NCI-H2029 (cell line): ENCODE measurements at places on chromosomes 4 and X.

GRCh38 chr4:1584498-1584897 lies 99.6 kb downstream of the FAM53A start:
- DNase-seq: no peak

DNA sequence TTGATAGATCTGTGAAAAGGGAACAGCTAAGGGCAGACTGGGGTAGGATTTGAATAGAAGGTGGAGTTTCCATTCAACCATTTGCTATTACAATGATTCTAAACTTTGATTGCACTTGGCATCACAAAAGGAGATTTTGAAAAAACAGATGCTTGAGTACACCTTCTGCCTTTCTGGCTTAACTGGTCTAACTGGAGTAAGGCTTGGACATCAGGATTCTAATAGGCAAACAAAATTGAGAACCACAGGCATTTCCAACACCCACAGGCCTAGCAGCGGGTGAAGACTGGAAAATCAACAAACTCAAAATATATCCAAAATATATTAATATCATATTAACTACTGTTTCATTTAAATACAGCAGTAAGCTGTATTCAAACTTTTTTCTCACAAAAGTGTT lies 1.9 kb upstream of the VEGFC start:
- no peak for DNase-seq

DNA sequence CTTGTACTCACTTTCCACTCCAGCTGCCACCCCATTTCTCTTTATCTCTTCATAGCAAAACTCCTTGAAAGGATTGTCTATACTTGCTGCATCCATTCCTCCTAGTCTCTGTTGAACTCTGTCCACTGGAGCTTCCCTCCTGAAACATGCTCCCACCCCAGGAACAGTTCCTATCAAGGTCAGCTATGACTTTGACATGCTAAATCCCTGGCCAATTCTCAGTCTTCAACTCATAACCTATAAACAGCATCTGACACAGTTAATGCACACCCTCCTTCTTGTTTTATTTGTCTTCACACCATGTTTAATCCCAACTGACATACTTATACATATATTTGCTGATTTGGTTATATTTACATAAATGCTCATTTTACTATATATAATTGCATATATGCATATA lies 47.8 kb downstream of the SPARCL1 start:
- no peak for DNase-seq

DNA sequence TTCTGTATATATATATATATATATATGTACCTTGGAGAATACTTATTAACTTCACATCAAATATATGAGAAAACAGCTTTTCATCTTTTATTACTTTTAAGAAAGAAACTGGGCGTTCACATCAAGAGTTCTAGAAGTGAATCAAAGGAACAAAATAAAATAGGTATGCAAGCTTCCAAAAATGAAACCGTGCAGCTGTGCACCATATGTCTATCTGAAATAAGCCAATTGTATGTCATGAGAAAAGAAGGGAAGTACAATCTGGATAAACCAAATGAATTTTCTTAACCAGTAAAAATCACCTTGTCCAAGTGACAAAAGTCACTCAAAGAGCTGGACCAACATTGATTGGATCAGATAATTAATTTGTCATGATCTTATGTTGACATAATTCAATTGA lies 405.4 kb upstream of the TECRL start:
- no peak for DNase-seq

DNA sequence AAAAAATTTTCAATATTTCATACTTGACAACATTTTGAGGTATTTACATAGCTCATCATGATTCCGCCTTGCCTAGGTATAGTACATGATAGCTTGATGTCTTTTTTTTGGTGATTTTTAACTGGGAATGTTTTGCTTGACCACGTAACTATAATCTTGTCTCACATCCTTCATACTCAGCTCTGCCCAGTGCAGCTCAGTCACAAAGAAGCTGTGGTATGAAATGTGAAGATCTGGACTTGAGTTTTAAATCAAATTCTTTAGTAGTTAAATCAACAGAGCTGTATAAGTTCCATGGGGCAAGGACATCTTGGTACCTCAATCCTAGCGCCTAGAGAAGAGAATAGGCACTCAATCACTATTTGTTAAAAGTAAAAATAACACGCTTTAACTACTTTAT lies 276.3 kb upstream of the DKK2 start:
- DNase-seq: no peak

DNA sequence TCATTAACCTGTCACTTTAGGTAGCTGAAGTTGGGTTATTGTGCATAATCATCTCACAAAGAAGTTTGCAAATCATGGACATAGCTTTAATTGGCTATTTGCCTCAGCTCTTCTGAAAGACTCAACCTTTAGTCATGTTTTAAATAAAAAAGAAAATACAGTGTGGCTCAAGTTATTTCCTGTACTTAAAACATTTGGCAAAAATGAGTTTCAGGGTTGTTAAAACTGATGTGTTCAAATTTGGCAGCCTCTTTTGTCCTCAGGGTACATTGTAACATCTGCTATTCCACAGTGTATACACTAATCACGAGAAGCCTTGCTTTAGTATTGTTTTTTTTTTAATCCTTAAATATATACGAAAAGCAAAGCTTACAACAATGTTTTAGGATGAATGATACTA lies 31.5 kb upstream of the HPGD start:
- no peak for DNase-seq

GRCh38 chr4:84803720-84804119 lies 162.8 kb downstream of the WDFY3 start:
- no peak for DNase-seq

GRCh38 chr4:19579608-19580007 lies 672.1 kb upstream of the SLIT2 start:
- no peak for DNase-seq

GRCh38 chr4:173191623-173192041 lies 23.0 kb downstream of the GALNT7 start:
- DNase-seq: no peak

- DNase-seq: no peak
These were observed 43.1 kb upstream of the LSM6 start for GRCh38 chr4:146132445-146132844.

GRCh38 chrX:149494844-149495565 lies 10.1 kb downstream of the IDS start:
- DNase-seq: no peak
